ENCODE measurements at places on chromosomes 5 and 9. TPM values are rescaled to one million over a fixed set of nuclear protein-coding genes. Genes with fewer than 3 reads are reported as not detected.

The TAF11L5 gene
- not detected for total RNA-seq

- no peak for DNase-seq
These were observed 7.5 kb upstream of the FAM120AOS start for GRCh38 chr9:93460689-93461413.

- no peak for DNase-seq
These were observed 188.3 kb downstream of the CNTLN start for GRCh38 chr9:17322882-17323864.

GRCh38 chr9:70407081-70407503 is 7.4 kb downstream of the KLF9 start:
- no peak for DNase-seq

- no peak for DNase-seq
These were observed 85.1 kb downstream of the OTULIN start for GRCh38 chr5:14749579-14750101.

- no peak for DNase-seq
These were observed 89.0 kb downstream of the ASTN2 start for GRCh38 chr9:117325831-117326230.

- no peak for DNase-seq
These were observed 7.8 kb upstream of the RXRA start for GRCh38 chr9:134318481-134318891.

- DNase-seq: no peak
These were observed 297.9 kb downstream of the KCTD16 start for GRCh38 chr5:144468571-144468970.

DNA sequence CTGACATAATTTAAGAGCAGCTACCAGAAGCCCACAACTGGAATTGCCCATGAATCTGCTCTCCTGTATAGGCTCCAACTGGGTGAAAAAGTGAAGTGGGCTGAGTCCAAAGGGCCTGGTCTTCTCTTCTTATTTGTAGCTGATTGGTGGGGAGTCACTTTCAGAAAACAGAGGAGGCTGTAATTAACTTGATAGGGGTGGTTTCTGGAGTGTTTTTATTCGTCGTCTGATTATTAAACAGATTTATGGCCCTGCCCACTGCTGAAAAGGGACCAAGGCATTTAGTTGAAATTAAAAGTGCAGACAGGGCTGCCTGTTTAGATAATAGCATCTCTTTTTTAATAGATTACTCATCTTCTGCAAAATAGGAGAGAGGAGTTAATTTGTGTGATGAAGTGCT is 81.0 kb upstream of the SAP30L start:
- no peak for DNase-seq

- DNase-seq: no peak
These were observed 11.3 kb downstream of the FOXD1 start for GRCh38 chr5:73437101-73437776.

DNA sequence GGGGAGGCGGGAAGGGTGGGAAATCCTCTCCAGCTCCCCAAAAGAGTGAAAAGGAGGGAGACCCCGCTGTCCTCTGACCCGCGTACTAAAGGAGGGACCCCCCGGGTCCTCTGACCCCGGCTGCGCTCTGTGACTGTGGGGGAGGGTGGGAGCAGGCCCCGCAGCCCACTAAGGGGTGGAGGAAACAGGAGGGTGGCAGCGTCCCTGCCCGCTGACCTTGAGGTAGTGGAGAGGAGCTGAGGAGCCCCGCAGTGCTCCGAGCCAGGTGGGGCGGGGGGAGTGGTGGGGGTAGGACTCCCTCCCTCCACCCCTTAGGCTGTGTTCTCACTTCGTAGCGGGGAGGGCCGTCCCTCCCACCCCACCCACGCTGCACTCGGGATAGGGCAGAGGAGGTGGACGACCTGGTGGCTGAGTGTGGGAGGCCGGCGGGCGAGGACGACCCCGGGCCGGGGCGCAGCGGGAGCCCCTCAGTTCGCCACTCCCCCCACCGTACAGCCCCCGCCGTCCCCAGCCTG is 449 bp upstream of the ADCY2 start:
- DNase-seq: no peak

The RPL7A gene
- total RNA-seq: 2,244 TPM

- DNase-seq: no peak
These were observed 8.7 kb downstream of the SNCB start for GRCh38 chr5:176621661-176622079.
